ENCODE measurements at places on chromosomes 7 and 10.

- peak; percentile 47 for ATAC-seq
Measured at GRCh38 chr10:62426086-62426485, 51.9 kb downstream of the ZNF365 start.

- ATAC-seq, result no peak
Measured at GRCh38 chr7:117202511-117202910, 120.3 kb downstream of the WNT2 start.

- no peak for ATAC-seq
Measured at GRCh38 chr10:15775513-15775912, 55.8 kb upstream of the ITGA8 start.

GRCh38 chr7:14761510-14762296 lies 140.8 kb downstream of the DGKB start:
- no peak for ATAC-seq

DNA sequence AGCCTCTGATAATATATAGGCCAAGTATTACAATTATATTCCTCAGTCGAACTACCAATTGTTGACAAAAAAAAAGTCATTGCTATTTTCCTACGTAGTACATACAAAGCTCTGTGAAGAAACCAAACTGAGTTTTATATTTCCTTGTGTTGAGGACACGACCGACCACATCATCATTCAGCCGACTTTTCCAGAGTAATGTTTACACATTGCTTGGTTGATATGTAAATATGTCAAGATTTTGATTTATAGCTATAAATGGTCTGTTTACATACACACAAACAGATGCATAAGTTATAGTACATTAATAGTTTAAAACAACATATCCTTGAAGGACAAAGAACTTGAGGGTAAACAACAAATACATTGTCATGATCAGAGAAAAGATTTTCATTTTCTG lies 121.5 kb downstream of the CRPPA start:
- ATAC-seq, result no peak

DNA sequence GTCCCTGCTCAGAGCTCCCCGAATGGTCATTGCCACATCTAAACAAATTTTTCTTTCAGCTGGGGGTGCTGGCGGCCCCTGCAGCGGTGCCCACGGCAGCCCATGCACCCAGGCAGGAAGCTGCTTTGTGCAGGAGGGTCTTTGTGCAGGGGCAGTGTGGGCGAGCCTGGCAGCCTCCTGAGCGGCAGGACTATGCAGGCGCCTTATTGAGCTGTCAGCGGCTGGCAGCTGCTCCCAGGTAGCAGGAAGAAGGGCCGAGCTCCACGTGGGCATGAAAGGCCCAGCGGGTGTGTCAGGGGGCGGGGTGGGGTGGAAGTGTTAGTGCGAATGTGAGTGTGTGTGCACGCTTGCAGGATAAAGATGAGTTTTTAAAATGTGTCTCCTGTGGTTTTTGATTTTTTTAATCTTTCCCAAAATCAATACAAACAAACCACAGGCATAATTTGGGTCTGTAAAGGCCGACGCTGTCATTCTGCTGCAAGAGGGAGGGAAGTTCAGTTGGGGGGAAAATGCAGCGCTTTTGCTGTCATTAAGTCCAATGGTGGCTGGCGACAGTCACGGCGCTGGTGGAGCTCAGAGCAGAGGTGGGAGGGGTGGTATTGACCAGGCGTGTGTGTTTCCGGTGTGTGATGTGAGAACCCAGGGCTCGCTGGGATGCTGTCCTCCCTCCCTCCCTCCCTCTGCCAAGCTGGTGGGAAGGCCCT lies 83.9 kb downstream of the LHPP start:
- peak; percentile 26 for ATAC-seq

DNA sequence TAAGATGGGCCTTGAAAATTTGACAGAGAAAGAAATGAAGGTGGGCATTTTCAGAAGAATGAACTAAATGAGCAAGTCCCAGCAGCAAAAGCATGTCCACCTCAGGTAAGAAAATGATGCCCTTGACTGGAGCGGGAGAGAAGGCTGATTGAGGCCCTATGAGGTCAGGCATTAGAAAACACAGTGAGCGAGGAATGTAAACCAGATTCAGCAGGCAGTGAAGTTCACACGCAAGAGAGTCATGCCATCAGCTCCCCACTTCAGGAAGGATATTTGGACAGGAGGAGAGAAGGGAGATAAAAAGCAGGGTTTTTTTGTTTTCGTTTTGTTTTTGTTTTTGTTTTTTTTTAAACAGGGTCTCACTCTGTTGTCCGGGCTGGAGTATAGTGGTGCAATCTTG lies 166.4 kb downstream of the PPP1R17 start:
- ATAC-seq, result no peak

DNA sequence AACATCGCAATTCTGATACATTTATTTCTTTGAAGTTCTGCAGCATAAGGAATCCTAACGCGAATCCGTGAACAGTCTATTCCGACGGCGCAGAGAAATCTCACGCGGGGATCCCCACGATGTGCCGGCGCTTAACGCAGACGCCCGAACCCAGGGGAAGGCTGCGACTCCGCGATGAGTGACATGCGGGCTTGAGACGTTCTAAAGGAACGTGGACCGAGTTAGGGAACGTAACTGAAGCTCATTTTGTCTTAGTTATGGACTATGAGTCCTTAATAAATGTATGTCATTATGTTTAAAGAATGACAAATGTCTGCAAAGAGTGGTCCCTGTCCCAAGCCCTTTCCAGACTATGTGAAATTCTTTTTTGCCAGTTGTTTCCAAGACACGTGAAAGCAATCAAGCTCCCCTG lies 995 bp upstream of the PARD3 start:
- no peak for ATAC-seq

All from stimulated activated memory B cell treated with anti-CD40 and anti-IgM and Interleukin-4, amounts not matched to agents 10 μg/mL and 1 μg/mL and 100 μg/mL, for 72 hours (primary cell).